ENCODE measurements at places on chromosomes 11 and 22.

DNA sequence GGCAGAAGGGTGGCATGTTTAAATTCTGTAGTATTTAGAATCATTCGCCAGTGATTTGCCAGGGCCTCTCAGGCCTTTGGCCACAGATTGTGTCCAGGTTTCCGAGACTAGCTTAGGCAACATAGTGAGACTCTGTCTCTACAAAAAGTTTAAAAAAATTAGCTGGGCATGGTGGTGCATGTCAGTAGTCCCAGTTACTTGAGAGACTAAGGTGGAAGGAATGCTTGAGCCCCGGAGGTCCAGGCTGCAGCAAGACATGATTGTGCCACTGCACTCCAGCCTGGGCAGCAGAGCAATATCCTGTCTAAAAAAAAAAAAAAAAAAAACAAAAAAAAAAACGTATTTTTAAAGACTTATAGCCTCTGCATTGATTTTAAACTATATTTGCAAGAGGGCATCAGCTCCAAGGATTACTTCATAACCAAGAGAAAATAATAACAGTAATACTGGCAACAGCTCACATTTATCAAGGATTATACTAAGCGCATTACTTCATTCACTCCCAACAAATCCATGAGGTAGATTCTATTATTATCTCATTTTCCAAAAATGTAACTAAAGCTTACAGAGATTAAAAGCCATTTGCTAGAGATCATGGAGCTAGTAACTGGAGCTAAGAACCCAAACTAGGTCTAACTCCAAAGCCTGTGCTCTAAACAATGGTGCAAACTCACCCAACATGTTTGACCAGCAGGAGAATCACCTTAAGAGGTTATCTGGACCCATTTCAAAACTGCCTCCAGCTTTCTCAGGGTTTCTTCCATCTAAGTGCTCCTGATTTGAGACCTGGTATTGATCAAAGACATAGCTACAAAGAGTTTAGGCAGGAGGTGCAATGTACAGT, 32.6 kb upstream of the SLC6A5 start:
- DNase-seq = no peak

- DNase-seq = no peak
Observed at GRCh38 chr11:45651156-45651555, 14.3 kb downstream of the CHST1 start.

DNA sequence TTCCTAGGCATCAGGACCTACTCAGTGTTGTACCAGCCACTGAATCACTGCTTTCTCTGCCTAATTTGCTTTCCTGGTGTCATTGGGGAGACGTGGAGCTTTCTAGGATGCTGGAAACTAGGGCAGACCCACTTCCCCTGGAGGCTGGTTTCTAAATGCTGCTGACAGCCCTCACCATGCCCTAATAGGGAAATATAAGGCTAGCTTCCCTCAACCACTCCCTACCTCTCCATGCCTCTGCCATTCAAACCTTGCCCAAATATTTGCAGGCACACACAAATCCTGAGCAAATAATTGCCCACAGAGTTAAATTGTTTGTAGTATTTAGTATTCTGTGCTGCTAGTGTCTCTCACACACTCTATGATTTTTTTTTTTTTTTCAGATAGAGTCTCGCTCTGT, 310.2 kb downstream of the DDX10 start:
- DNase-seq = no peak

DNA sequence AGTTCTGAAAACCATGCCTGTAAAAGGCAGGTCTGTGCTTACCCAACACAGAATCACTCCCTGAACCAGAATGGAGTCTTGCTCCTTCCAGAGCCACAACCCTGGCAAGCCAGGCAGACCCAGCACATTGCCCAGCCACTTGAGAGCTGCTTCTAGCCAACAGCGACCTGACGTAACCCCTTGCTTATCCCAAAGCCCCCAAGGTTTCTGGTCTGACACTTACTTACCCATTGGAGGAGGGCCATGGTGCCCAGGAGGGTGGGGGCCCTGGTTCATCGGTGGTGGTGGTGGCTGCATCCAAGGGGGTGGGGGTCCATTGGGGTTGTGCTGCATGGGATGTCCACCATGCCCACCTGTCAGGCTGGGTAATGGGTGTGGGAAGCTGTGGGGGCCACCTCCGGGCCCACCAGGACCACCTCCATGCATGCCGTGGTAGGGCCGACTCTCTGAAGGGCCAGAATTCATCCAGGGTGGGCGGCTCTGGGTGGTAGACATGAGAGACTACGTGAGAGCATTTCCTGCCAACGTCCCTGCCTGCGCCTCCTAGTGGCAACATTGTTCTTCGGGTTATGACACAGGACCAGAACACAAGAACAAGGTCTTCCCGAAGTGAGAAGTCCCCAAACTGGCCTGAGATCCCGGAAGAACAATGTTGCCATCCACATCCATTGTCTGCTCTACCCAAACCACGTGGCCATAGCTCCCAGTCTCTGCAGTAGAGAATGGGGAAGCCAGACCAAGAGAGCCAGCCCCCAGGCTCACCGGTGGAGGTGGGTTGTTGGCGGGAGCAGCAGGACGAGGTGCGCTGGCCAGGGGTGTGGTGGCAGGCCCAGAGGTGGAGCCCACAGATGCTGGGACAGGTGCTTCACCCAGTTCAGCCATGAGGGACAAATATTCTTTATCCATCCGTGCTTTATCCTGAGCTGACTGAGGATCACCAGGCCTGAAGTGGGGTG, 7.8 kb upstream of the PYGM start:
- DNase-seq = no peak

DNA sequence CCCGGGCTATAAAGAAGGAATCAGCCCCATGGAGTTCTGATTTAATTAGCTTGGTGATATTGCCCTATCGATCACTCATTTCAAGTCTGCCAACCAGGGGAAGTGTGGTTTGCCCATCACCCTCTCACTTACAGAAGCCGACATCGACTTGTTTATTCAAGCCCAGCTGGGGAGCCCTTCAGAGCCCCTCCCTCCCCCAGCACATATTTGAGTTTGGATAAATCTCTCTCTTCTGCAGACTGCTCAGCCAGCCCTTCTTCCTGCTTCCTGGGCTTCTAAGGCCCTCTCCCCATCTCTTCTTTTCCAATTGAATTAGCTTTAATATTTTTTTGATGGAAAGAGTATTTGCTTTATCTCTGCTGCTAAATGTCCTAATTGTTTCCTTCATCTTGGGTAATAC, 299.0 kb downstream of the MIAT start:
- no peak for DNase-seq

DNA sequence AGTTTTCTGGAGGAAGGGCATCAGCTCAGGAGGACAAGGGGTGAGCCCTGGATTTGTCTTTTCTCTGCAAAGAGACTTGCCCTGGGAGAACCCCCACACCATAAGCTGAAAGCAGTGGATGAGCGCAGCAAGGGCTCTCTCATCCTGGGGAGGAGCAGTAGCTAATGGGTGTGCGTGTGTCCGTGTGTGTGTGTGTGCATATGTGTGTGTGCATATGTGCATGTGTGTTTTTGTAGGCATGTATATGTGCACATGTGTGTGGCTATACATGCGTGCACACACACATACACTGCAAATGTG, 45.3 kb downstream of the SMIM38 start:
- no peak for DNase-seq

DNA sequence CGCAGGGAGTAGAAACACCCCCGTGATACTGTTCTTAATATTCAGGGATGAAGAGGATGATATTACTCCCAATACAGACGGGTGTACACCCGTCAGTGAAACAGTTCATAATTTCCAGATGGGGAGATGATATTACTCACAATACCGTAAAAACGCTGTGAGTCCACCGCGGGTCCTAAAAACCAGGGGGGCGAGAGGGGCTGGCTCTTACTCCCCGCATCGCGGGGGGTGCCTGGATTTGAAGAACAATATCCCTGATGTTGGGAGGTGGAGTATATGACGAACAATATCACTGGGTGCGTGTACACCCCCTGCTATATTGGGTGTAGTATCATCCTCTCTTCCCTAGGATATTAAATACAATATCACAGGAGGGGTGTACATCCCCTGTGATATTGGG, 20.5 kb upstream of the APOL5 start:
- DNase-seq = no peak

- DNase-seq = no peak
Observed at GRCh38 chr11:60889869-60890311, 16.5 kb downstream of the PRPF19 start.

GRCh38 chr22:41603873-41604332, 14.3 kb upstream of the PMM1 start:
- no peak for DNase-seq

GRCh38 chr22:35343664-35344550, 37.0 kb upstream of the HMOX1 start:
- no peak for DNase-seq

GRCh38 chr11:95108671-95109551, 19.3 kb downstream of the ENDOD1 start:
- no peak for DNase-seq

DNA sequence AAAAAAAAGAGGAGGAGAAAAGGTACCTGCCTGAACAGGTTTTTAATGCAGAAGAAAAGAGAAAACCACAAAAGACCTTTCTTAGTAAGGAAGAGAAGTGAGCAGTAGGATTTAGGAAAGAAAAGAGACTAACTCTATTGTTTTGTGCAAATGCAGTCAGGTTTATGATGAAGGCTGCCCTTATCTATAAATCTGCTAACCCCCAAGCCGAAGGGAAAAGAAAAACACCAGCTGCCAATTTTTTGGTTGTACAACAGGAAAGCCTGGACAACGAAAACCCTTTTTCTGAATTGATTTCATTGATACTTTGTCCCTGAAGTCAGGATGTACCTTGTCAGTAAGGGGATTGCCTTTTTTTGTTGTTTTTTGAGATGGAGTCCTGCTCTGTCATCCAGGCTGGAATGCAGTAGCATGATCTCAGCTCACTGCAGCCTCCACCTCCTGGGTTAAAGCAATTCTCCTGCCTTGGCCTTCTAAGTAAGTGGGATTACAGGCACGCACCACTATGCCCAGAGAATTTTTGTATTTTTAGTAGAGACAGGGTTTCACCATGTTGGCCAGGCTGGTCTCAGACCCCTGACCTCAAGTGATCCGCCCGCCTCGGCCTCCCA, 21.2 kb downstream of the POLD4 start:
- no peak for DNase-seq

- DNase-seq = no peak
Observed at GRCh38 chr11:98003606-98004371, 1017.0 kb upstream of the CNTN5 start.

GRCh38 chr22:50308986-50309600, 1.6 kb upstream of the PLXNB2 start:
- no peak for DNase-seq

DNA sequence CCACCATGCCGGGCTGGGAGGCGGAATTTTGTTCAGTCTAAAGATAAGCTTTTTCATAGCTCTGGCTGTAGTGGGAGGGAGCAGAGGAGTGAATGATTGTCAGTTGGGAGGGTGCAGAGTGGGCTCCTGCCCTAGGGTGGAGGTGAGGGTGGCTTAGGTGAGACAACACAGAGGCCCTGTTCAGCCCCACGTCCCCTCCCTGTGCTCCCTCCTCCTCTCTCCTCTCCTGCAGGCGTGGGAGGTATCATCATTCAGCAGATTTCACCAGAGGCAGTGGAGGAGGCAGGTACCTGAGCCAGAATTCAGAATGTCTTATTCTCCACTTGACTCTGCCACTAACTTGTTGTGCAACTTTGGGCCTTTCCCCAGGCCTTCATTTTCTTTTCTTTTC, 1.7 kb upstream of the THRSP start:
- no peak for DNase-seq

- DNase-seq = no peak
Observed at GRCh38 chr11:46461461-46461927, 69.9 kb upstream of the CHRM4 start.

DNA sequence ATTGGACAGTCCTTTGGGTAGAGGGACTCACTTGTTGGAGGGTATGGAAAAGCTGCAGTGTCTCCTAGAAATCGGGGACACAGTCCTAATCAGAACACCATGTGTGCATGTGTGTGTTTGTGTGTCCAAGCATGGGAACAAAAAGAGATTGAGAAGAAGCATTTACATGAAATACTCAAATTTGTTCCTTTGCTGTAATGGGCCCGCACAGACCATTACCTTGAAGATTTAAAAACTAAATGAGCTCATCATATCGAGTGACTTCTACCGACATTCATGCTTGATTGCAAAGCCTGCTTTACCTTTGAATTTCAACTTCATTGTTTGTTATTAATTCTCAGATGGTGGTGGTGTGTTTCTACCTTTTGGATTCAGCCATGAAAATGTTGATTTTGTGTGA, 106.9 kb downstream of the ZBTB16 start:
- no peak for DNase-seq

DNA sequence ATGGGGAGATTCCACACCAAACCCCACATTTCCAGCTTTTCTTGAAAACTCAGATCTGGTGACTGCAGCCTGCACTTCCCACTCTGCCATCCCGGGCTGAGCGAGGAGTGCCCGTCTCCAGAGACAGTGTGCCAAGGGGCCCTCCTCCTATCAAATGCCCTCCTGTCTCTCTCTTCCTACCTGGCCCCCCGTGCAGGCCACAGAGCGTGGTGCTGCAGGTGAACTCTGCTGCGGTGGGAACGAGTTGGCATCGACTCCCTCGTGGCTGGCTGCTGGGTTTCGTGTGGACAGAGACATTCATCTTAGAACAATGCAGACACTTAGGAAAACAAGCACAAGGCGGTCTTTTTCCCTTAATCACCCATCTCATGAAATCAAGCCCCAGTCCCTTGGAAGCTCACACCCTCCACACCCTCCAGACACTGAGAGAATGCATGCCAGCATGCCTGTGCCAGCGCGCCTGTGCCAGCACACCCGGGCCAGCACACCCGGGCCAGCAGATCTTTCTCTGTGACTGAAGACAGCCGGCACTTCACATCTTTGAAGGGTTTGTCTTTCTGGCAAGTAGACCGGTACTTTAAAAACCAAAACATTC, 65.0 kb downstream of the PARVB start:
- DNase-seq = no peak

- no peak for DNase-seq
Observed at GRCh38 chr11:35531246-35531645, 5.8 kb upstream of the PAMR1 start.

GRCh38 chr11:116615211-116615865, 157.4 kb downstream of the BUD13 start:
- no peak for DNase-seq

GRCh38 chr11:34790620-34791019, 125.6 kb downstream of the APIP start:
- no peak for DNase-seq

- no peak for DNase-seq
Observed at GRCh38 chr11:114281388-114281956, 14.7 kb upstream of the NNMT start.

GRCh38 chr11:9820260-9820659, 156.4 kb downstream of the SWAP70 start:
- DNase-seq = no peak
